Stimulated activated naive B cell treated with anti-CD40 and anti-IgM and Interleukin-4, amounts not matched to agents 10 μg/mL and 1 μg/mL and 100 μg/mL, for 72 hours (primary cell): ENCODE measurements at places on chromosomes 13 and 19.

GRCh38 chr13:71524613-71525304 lies 342.2 kb downstream of the DACH1 start:
- no peak for DNase-seq

- DNase-seq, result no peak
Observed at GRCh38 chr19:7113233-7113632, 43.7 kb downstream of the ZNF557 start.

GRCh38 chr19:1854542-1855039 lies 6.3 kb upstream of the REXO1 start:
- no peak for DNase-seq

- DNase-seq, result no peak
Observed at GRCh38 chr19:5824751-5825150, 14.8 kb downstream of the FUT6 start.

DNA sequence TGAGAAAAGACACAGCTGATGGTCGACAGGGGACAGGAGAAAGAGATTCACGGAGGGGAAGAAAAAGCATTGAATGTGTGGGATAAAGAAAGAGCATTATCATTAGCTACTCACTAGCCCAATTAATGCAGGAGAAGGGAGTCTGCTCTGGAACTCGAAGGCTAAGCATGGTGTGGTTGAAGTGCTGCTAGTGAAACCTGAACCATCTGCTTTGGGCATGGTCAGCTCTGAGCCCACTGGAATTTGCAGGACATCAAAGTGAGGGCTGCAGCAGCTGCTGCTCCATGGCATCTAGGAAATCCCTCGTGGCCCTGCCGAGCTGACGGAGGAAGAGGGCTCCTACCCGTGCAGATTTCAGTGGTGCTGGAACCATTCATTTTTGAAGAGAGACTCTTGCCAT lies 320.3 kb downstream of the ATP8A2 start:
- DNase-seq, result no peak

- no peak for DNase-seq
Observed at GRCh38 chr13:51806566-51806965, 2.6 kb upstream of the DHRS12 start.

DNA sequence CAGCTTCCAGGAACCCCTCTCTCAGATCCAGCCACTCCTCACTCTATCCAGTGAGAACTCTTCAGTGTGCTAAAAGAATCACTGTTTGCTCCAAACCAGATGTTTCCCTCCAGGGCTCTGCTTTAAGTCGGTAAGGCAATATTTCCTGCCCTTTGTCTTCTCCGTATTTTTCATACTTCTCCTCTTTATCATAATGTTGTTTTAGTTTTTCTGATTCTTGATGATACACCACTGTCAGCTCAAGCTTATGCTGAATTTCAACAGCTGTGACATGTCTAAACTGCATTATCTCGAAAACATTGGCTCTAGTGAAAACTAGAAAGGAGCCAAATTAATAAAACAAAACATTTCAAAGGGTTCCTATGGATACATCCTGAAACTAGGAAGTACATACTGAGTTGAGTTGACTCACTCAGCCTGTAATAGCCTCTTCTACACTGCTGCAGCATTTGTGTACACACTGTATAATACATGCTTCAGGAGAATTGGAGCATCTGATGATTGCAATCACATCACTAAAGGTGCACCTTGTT lies 39.8 kb downstream of the GPR180 start:
- DNase-seq, result no peak

DNA sequence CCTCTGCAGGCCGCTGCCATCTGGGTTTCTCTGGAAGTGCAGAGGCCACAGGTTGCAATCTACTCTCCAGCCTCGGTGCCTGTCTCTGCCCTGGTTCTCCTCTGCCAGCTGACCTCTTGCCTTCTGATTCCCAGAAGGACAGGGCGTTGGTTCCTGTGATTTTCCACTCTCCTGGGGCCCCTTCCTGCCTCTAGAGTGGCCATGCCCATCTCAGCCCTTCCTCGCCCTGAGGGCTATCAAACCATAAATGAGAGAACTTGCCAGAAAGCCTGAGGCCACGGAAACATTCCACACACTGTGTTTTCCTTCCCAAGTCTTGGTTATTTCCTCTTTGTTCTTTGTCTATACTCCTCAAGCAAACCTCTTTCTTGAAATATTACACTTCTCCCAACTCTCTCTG lies 146.2 kb downstream of the SHISA2 start:
- no peak for DNase-seq
